ENCODE measurements at places on chromosomes 7 and 10. TPM values are rescaled to one million over a fixed set of nuclear protein-coding genes. Genes with fewer than 3 reads are reported as not detected.

The TMEM213 gene
- not detected for total RNA-seq

The COBL gene
- total RNA-seq = 6.4 TPM

The SRRM3 gene
- total RNA-seq = 6.7 TPM

The CLDN4 gene
- total RNA-seq = 0.31 TPM

The SEPTIN7 gene
- 370 TPM for total RNA-seq

The TRIM56 gene
- 1.1 TPM for total RNA-seq

The STEAP2 gene
- 2.3 TPM for total RNA-seq

The C10orf143 gene
- total RNA-seq = 1.1 TPM

The DYDC2 gene
- total RNA-seq = 1.4 TPM

Measured in occipital lobe (tissue), 3 donors.